ENCODE measurements at places on chromosomes 5 and 9.
A peak's percentile ranks its signal among the peaks of the same experiment; 100 is the strongest.

- DNase-seq, result peak; percentile 96
Observed at GRCh38 chr5:73370640-73371583, 77.7 kb downstream of the FOXD1 start.

GRCh38 chr5:170636801-170637477, 133.1 kb downstream of the KCNIP1 start:
- DNase-seq, result no peak

- DNase-seq, result peak; percentile 66
Observed at GRCh38 chr5:13348568-13348967, 595.9 kb downstream of the DNAH5 start.

- DNase-seq, result no peak
Observed at GRCh38 chr9:7242126-7242525, 484.4 kb downstream of the KDM4C start.

GRCh38 chr9:16551692-16552091, 318.8 kb downstream of the BNC2 start:
- peak; percentile 26 for DNase-seq

DNA sequence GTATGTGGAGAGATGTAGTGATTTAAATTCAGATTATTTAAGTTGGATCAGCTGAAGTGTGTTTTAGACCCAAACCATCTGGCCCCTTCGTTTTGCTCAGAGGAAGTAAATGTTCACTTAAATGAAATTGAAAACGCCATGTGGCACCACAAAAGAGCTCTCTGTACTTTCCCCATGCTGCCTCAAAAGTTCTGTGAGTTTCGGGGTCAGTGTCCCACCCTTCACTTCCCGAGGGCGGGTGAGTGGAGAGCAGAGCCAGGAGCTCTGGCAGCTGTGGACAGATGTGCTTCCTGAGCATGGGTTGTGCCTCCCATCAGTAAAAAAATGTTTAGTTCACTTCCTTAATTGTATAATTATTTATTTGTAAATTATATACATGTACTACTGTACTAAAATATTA, 48.4 kb downstream of the PSD2 start:
- no peak for DNase-seq

- peak; percentile 73 for DNase-seq
Observed at GRCh38 chr5:6419340-6419852, 29.3 kb upstream of the UBE2QL1 start.

- DNase-seq, result peak; percentile 65
Observed at GRCh38 chr9:116499986-116500871, 186.9 kb upstream of the TRIM32 start.

DNA sequence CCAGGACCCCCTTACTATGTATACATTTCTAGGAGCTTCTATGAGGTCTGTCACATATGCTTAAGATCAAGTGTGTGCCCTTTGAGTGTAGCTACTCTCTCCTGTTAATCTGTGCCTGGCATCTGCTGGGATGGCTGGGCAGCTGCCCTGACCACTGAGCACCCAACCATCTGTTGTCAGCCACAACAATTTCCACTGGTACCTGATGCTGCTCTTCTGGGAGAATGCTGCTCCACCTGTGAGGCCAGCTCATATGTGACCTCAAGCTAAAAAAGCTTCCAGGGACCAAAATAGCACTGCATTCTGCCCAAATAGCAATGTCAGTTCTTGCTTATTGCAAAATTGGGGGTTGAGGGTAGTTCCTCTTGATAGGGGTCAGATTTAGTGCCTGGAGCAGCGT, 595.6 kb downstream of the RAB3C start:
- no peak for DNase-seq

DNA sequence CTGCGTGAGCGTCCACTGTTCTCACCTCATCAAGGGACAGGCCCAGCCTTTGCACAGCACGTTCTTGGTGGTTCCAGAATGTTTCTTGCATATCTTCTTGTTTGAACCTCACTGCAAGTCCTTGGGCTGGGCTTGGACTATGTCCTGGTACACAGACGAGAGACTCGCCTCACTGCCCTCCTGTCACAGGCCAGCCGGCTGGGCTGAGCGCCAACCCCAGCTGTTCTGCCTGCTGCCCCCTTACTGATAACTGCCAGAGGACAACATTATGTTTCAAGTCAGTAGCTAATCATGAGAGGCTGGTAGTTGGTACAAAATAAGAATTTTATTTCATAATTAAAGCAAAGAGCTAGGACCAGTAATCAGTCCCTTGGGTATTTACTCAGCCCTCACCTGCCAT, 52.8 kb upstream of the LRRTM2 start:
- no peak for DNase-seq

DNA sequence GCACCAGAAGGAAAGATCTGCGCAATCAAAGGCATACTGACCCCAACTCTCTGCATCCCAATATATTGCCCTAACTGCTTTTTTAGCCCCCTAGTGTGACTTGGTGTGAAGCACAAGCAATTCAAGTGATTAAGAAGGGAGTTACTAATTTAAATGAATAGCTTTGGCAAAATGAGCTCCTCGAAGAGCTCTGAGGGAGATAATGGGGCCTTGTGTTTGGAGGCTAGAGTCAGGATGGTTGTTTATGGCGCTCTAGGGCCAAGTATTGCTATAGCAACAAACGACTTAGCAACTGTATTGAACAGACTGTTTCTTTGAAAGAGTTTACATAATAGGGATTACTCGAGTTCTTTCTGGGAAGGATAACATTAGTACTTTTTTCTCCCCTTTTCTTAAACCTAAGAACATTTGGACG, 11.5 kb upstream of the C5orf58 start:
- no peak for DNase-seq

DNA sequence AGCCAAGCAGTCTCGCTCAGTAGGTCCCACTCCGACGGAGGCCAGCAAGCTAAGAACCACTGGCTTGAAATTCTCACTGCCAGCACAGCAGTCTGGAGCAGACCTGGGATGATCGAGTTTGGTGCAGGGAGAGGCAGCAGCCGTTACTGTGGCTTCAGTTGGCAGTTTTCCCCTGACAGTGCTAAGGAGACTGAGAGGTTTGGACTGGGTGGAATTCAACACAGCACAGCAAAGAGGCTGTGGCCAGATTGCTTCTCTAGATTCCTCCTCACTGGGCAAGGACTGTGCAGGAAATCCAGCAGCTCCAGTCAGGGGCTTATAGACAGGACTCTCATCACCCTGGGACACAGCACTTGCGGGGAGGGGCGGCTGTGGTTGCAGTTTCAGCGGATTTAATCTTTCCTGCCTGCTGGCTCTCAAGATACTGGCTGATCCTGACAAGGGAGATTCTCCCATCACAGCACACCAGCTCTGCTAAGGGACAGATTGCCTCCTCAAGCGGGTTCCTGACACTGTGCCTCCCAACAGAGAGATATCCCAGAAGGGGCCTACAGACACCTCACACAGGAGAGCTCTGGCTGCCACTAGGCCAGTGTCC, 122.1 kb downstream of the YIPF5 start:
- no peak for DNase-seq

DNA sequence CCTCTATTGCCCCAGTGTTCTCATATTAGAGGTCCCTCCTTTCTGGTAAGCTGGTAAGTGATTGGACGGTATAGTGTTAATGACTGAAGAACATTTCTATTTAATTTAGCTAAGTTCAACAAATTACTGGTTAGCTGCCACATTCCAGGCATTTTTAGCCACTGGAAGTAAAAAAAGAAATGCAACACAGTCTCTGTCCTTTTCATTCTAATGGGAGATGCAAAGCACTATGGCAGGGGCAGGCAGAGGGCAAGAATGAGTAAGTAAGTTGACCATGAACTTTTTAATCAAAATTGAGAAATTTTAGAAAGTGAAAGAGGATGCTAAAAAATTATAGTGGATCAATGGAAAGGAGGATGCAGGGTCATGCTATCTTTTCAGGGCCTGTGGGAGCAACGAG, 137.4 kb downstream of the GPBP1 start:
- no peak for DNase-seq

- DNase-seq, result no peak
Observed at GRCh38 chr5:147344861-147345260, 110.0 kb downstream of the STK32A start.

- no peak for DNase-seq
Observed at GRCh38 chr9:81374459-81375186, 314.7 kb downstream of the TLE1 start.

GRCh38 chr5:67493676-67494075, 297.1 kb upstream of the CD180 start:
- DNase-seq, result peak; percentile 46

DNA sequence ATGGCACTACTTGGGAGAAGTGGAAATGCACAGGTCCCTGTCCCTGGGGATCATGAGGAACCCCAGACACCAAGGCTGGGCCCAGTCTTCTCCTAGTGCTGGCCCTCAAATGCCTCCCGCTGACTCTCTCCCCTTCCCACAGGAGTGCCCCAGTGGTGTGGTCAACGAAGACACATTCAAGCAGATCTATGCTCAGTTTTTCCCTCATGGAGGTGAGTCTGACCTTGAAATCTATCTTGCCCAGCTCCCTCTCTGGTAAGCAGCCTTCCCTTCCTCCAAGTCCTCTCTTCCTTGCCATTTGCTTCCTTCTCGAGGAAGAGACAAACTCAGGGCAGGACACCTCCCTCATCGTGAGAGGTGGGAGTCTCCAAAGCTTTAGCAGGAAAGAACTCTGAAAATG, 63.3 kb upstream of the GABRP start:
- no peak for DNase-seq

DNA sequence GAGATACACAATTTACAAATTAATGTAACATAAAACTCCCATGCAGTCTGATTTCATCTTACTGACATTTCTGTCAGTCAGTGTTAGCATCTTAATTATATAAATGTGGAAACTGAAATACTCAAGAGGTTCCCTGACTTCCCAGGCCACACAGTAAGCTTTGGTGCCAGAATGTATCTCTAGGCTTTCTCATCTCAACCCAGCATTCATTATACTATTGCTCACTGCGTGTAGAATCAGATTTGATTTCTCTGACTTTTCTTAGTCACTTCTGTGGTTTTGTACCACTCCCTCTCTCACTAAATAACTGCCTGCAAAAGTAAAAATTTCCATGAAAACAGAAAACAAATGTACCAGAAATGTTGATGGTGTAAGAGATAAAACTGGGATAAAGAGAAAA, 31.7 kb upstream of the CDKN2B start:
- DNase-seq, result peak; percentile 82

- peak; percentile 27 for DNase-seq
Observed at GRCh38 chr9:105206821-105207699, 37.4 kb upstream of the SLC44A1 start.

GRCh38 chr9:123419091-123419490, 63.1 kb downstream of the CRB2 start:
- DNase-seq, result no peak

- DNase-seq, result no peak
Observed at GRCh38 chr9:8683496-8683895, 883.9 kb upstream of the DMAC1 start.

- DNase-seq, result no peak
Observed at GRCh38 chr9:120350596-120350995, 229.4 kb downstream of the CDK5RAP2 start.

DNA sequence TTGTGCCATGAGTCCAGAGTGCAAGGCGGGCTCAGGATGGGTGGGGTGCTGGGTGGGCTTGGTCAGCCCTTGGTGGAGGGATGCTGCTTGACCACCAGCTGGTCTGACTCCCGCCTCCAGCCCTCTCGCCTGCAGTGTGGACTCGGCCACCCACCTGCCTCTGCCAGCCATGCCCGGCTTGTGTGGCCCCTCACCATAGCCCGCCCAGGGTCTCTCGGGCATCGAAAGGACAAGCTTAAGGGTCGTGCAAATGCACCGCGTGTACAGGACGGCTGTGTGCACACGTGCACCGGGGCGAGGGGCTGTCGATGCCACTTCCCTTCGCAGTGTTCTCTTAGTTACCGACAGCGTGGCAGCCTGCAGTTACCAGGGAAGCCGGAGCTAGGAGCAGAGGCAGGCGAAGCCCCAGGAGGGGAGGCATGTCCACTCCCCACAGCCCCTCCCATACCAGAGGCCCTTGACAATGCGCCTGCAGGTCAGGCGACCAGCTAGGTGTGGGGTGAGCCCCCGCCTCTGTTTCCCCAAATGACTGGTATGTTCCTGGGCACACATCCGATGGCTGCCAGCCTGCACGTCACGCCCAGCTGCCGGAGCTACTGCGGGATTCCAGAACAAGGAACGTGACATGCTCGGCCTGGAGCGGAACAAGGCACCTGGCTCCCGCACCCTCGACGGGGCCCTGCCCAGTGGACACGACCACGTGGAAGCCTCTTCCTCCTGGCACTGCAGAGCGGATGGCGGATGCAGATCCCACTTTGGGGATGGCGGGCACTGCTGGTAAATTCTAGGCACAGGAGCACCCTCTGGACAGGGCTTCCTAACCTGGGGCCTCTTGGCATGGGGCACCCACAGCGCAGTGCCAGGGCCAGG, 7.8 kb downstream of the LCN9 start:
- DNase-seq, result no peak

DNA sequence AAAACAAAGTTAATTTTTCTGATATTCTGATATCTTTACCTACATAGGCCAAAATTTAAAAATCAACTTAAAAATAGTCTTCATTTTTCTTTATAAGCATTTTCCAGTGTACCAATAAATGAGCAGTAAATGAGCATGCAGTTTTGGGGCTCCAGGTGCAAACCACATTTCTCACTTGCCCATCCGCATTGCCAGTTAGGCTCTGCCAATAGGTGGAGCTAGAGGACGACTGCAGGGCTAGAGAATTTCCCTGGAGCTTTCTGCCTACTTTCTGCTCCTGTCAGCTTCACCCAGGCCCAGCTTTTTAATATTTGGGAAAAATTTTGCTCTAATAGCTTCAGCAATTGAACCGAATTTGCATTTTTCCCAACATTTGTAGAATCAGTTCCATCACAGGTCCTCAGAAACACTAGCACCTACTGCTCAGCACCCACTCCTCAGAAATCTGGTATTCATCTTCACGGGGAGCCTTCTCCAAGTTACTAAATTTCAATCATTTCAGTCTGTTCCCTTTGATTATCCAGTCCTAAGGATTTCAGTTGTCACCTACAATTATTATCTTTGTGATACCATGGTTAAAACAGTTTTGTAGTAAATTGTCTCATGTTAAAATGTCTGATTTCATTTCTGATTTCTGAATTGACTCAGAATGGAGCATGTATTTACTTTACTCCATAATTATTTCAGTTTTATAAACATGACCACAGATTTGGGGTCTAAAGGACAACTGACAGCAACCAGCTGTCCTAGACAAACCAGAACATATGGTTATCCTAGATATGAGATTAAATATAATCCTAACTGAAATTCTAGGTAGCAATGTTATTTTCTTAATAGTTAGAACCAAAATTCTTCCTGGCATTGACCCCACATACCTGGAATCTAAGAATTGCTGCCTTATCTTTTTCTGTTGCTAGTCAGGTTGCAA, 104.6 kb upstream of the FAM174A start:
- DNase-seq, result peak; percentile 61

DNA sequence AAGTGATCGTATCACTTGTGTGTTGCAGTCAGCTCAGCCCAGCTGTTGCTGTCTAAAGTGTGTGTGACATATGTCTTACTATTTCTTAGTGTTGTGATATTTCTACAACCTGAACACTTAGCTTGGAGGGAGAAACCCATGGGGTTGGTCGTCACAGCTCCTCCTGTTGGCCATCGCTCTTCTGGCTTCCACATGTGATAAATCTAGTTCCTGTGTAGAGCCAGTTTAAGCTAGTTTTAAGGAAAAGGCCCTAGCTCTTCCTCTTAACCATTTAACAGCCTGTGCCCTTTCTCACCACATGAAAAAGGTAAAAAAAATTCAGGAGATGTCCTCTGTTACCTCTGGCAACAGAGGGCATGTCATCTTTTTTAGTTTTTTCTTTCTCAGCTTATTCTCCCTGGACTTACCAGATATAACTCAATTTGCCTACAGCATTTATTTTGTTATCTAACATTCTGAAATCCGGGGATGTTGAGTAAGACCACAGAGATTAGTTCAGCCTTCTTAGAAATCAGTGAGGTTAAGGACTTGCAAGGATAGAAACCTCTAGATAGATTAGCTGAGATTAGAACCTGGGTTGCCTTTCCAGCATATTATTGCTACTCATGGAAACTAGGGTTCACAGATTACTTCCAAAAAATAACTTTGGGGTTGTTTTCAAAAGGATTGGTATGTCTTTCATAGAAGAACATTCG, 100.4 kb downstream of the GAPVD1 start:
- DNase-seq, result peak; percentile 24

Data from epithelial cell of esophagus (primary cell).